ENCODE measurements at places on chromosomes 16 and 17. TPM values are rescaled to one million over a fixed set of nuclear protein-coding genes. Genes with fewer than 3 reads are reported as not detected.

VTN gene
- 29.5 TPM for polyA plus RNA-seq

DNA sequence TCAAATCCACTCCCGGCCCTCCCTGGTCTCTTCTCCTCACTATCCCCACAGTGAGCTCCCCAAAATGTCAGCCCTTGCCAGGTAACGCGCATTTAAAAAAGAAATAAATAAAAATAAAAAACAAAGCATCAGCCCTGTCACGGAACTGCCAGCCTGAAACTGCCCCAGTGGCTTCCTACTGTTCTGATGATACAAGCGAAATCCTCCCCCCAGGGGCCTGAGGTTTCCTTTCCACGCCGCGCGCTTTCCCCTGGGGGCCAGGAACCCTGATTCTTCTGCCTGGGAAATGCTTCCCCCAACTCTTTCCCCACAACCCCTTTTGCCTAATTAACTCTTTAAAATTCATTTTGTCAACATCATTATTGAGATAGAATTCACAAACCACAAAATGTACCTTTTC is 12.2 kb upstream of the RPH3AL start:
- no peak for DNase-seq

DNA sequence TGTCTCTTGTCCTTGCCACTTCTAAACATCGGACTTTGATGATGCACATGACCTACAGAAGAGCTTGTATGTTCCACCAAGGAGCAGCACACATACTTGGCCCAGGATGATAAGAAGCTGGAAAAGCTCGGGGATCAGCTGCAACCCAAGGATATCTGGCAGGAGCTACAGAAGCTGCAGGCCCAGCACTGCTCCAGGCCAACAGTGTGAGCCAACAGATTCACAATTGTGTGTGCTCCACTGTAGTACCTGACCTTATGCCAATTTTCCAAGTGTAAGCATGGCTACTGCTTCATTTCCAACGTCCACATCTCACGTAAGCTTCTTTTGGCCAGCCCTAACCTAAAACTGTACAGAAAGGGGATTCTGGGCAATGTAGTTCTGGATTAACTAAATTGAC is 83.4 kb downstream of the COX10 start:
- DNase-seq = peak; percentile 63

MRC2 gene
- 13.1 TPM for polyA plus RNA-seq

DNA sequence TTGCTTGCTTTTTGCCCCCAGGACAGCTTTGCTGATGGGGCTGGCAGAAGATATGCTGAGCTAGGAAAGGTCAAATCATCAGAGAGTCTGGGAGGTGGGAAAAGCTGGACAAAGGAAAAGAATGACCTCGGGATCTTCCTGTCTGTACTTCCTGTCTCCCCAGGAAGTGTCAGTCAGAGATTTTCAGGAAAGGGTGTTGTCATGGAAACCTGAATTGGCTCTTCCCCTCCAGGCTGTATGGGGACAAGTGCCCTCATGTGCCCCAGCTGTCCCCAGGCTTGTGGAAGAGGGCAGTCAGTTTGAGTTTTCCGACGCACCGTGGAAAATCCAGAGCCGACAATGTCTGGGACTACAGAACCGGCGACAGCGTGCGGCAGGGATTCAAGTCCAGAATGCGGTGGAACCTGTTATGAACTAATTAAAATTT is 122.7 kb upstream of the ZFHX3 start:
- DNase-seq = peak; percentile 35

TBC1D26 gene
- not detected for polyA plus RNA-seq

DNA sequence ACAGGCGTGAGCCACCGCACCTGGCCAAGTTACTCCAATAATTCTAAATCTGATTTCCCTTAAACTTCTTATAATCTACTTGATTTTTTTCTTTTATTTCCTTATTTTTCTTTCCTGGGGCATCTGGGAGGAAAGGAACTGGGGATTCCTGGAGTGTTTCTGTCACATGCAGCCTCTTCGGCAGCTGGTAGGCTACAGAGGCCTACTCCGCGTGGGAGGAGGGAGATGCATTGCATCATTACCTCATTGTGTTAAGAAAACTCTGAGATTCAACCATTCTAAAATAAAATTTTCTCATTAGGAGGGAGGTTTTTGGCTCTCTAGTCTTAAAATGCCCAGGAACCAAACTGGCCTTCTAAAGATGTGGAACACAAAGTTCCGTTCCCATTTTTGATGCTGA is 64.0 kb downstream of the SOX9 start:
- peak; percentile 58 for DNase-seq

PTGES3L gene
- polyA plus RNA-seq = 58.0 TPM

CD300H gene
- polyA plus RNA-seq = not detected

TM4SF5 gene
- not detected for polyA plus RNA-seq

DNA sequence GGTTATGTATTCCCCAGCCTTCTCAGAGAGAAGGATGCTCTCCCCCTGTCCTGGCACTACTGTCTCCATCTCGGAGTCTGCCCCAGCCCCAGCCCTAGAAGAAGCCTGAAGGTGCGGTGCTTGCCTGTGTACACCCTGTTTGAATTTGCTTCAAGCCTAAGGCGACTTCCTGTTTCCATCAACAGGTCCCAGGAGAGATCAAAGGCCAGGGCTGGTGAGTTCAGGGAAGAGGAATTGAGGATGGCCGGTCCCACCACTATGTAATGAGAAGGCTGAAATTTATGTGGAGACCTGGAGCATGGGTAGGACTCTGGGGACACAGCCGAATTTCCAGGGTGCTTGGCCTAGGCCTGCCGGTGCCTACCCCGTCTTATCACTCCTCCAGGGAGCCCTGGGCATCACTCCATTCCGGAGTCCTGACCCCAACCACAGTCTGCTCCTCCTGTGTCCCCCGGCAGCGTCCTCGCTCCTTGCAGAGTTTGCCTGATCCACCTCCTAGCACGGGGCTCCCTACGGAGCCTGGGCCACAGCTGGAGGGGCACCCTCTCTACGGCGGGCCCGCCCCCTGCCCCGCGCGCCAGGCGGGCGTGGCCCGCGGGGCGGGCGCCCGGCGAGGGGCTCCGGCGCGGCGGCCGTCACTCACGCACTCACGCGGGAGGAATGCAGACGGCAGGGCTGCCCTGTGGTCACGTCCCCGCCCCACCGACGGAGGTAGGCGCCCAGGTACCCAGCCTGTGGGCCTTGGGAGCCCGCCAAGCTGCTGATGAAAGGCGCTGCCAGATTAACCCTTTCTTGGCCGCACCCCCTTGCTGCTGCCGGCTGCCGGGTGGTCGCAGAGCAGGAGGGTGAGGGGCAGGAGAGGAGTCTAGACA is 53.8 kb upstream of the TAC4 start:
- no peak for DNase-seq

- DNase-seq = no peak
These were observed 12.0 kb upstream of the CRK start for GRCh38 chr17:1467898-1468492.

GRCh38 chr17:32636598-32637218 is 149.9 kb downstream of the CDK5R1 start:
- DNase-seq = no peak

- no peak for DNase-seq
These were observed 101.9 kb downstream of the KCNJ2 start for GRCh38 chr17:70271200-70271599.

GRCh38 chr16:81905277-81905676 is 106.0 kb downstream of the SDR42E1 start:
- no peak for DNase-seq

Measured in heart left ventricle (tissue), 16 donors.